Adrenal gland (tissue), 19 donors: ENCODE measurements at places on chromosomes 7 and 10.

DNA sequence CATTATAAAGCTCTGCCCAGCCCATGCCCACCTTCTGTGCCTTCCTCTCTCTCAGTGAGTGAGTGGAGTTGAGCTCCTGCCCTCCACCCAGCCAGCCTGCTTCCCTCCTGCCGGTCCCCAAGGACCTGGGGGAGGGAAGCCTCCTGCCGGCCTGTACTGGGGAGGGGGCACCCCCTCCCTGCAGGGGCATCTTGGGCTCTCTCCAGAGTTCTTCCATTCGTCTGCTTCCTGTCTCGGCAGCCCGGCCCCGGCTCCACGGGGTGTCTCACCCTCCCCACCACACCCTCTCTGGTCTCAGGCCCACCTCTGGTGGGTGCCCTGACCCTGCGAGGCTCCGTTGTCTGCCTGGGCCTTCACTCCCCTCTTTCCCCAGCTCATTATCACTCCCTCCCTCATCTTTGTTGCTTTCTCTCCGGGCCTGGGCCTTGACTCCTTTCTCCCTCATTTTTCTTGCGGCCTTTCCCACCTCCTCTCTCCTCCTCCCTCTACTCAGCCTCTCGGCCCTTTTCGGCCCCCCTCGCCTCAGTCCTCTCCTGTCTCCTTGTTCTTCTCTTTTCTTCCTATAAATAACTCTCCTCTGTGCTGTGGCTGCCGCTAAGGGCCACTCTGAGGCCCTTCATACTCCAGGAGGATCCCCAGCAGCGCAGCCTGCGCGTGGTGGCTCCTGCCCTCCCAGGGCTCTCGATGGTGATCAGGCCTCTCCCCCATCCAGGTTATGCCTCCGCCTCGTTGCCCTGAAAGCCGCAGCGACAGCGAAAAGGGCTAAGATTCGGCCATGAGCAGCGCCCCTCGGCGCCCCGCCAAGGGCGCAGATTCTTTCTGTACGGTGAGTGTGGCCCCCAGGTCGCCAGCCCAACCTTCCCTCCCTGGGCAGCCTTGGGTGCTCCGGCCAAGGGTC is 2.1 kb downstream of the SLC4A2 start:
- peaks cover 26% of the 10 kb centered on the region for H3K36me3 ChIP-seq
- H3K27me3 ChIP-seq = no peaks in the 10 kb centered on the region
- no peak overlapping the region for H3K27ac ChIP-seq
- H3K4me1 ChIP-seq = peaks cover 40% of the 10 kb centered on the region

GRCh38 chr7:21777921-21778320 is 167.8 kb downstream of the CDCA7L start:
- no peaks in the 10 kb centered on the region for H3K36me3 ChIP-seq
- DNase-seq = no peak
- no peak overlapping the region for H3K4me3 ChIP-seq
- H3K27ac ChIP-seq = no peak overlapping the region
- H3K27me3 ChIP-seq = no peaks in the 10 kb centered on the region

GRCh38 chr10:127937915-127938463 is 31.1 kb downstream of the PTPRE start:
- DNase-seq = no peak
- no peak overlapping the region for H3K4me3 ChIP-seq
- H3K36me3 ChIP-seq = no peaks in the 10 kb centered on the region

- no peaks in the 10 kb centered on the region for H3K36me3 ChIP-seq
- H3K4me3 ChIP-seq = no peak overlapping the region
- H3K4me1 ChIP-seq = no peaks in the 10 kb centered on the region
- H3K27me3 ChIP-seq = no peaks in the 10 kb centered on the region
These were observed 161.9 kb downstream of the BMPER start for GRCh38 chr7:34067005-34067778.

DNA sequence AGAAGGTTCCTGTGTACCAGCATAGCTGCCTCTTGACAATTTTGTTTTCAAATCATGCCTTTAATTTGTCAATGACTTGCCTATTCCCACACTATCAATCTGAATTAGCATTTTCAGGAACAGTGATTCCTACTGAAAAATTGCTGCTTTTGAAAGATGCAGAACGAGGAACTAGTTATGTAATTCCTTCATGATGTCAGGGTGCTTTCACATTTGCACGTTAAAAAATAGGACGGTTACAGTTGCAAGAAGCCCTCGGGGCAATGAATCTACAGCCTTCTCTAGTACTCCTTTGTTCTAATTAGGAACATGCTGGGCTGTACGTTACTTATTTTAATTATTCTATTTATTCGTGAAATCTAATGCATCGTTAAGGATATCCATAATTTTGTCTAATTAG is 253.9 kb downstream of the OTUD1 start:
- no peaks in the 10 kb centered on the region for H3K36me3 ChIP-seq
- H3K4me1 ChIP-seq = peaks cover 13% of the 10 kb centered on the region
- H3K27me3 ChIP-seq = peaks cover 42% of the 10 kb centered on the region
- H3K4me3 ChIP-seq = no peak overlapping the region
- DNase-seq = no peak
